Kidney epithelial cell (primary cell): ENCODE measurements at places on chromosomes 11 and 22. TPM values are rescaled to one million over a fixed set of nuclear protein-coding genes. Genes with fewer than 3 reads are reported as not detected.

RIMBP3B gene
- 0.07 and 0.29 TPM in 2 replicates for total RNA-seq

FAT3 gene
- 1.4 and 1.7 TPM in 2 replicates for total RNA-seq

PRDM10 gene
- total RNA-seq = 7.1 and 9.9 TPM in 2 replicates

ADAMTS15 gene
- total RNA-seq = 3.9 and 4.2 TPM in 2 replicates

MMP11 gene
- total RNA-seq = 41.9 and 48.9 TPM in 2 replicates

BDNF gene
- 4.3 and 4.8 TPM in 2 replicates for total RNA-seq

NXPE1 gene
- not detected in 2 replicates for total RNA-seq

SNX19 gene
- total RNA-seq = 80.1 and 96.1 TPM in 2 replicates

PVALB gene
- total RNA-seq = not detected in 2 replicates
